Neural crest cell (in vitro differentiated cells): ENCODE measurements at places on chromosomes 1 and 21. TPM values are rescaled to one million over a fixed set of nuclear protein-coding genes. Genes with fewer than 3 reads are reported as not detected.

DNA sequence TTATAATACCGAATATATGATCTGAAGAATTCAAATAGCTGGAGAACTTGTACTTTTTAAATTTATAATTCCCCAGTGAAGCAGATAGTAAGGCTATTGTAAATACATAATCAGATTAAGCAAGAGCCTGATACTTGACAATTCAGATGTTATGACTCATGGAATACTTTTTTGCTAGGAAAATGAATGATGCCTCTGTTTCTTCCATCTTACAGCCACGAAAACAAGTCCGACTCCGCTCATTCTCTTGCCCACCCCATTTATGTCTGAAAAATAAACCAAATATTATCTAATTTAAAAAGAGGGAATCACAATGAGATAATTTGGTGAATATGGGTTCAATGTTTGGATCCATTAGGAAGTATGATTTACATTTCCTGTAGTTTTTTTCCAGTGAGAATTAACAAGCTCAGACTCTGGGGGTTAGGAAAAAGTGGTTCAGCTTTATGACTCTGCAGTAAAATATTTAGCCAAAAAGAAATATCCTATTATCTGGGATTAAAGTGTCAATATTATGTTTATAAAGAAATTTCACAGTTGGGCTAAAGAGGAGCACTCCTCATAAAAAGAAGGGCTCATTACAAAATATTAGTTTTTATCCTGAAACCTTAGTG, 50.4 kb upstream of the DAB1 start:
- DNase-seq, result no peak

- DNase-seq, result no peak
These were observed 48.2 kb downstream of the HHAT start for GRCh38 chr1:210376836-210377372.

GRCh38 chr1:173757666-173758065, 42.9 kb downstream of the KLHL20 start:
- no peak for DNase-seq

- no peak for DNase-seq
These were observed 50.9 kb downstream of the SH3BGR start for GRCh38 chr21:39502631-39503030.

DNA sequence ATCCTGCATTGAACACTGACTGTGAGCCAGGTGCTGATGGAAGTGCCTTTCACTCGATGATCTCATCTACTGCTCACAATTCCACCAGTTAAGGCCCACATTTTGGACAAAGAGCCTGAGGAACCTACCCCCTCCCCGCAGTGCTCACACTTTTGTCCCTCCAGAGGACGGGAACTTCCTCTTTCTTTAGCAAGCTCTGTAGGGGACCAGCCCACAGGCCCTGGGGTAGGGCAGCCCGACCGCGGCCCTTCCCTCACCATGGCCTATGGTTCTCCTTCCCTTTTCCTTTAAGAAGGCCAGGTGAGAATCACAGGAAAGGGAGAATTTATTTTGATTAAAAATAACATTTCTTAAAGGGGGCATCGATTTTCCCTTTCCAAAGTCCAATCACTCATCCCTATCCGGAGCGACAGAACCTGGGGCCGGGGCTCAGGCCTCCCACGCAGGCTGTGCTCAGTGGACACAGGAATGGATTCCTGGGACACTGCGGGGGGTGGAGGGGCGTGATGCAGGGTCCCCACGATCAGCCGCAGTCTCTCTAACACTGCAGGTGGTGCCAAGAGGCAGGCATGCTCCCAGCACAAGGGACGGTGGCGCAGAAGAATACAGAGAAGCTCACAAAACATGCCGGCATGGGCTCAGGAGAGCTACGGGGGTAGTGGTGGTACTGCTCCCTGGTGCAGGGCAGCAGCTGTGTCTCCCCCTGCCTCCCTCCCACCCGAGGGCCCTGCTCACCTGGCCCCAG, 8.9 kb upstream of the KCNE1 start:
- no peak for DNase-seq

- no peak for DNase-seq
These were observed 123.9 kb upstream of the DUSP10 start for GRCh38 chr1:221865808-221866207.

DNA sequence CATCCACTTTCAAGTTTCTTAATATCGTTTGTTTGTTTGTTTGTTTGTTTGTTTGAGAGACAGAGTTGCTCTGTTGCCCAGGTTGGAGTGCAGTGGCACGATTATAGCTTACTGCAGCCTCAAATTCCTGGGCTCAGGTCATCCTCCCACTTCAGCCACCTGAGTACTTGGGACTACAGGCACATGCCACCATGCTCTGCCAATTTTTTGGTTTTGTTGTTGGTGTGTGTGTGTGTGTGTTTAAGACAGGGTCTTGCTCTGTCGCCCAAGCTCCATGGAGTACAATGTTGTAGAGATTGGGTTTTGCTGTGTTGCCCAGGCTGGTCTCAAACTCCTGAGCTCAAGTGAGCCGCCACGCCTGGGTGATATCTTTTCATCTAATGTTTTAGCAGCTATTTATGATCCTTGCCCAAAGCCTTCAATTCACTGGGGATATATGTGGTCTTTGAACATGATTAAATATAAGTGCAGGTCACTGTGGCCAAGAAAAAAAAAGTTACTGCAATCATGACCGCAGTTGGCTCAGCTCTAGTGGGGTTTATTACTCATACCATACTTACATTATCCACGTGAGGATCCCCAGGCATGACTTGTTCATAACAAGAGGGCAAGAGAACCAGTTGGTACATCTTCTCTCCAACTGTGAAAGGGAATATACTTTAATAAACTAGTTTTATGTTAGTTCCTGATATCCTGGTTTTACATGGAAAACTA, 8.0 kb downstream of the RRP1B start:
- no peak for DNase-seq

DNA sequence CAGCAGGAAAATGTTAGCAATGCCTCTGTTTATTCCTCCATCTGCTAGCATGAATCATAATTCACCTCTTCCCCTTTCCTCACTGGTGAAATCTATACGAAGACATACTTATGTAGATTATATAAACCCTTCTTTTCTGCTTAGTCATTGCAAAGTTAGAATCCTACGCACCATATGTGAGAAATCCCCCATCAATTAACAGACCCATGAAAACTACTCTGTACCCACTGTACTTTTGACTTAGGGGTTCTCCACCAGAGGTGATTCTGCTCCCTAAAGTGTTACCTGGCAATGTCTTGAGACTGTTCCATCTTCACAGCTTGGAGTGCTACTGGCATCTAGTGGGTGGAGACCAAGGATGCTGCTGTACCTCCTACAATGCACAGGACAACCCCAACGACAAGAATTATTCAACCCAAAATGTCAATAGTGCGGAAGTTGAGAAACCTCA, 49.6 kb upstream of the KCTD3 start:
- DNase-seq, result no peak

DNA sequence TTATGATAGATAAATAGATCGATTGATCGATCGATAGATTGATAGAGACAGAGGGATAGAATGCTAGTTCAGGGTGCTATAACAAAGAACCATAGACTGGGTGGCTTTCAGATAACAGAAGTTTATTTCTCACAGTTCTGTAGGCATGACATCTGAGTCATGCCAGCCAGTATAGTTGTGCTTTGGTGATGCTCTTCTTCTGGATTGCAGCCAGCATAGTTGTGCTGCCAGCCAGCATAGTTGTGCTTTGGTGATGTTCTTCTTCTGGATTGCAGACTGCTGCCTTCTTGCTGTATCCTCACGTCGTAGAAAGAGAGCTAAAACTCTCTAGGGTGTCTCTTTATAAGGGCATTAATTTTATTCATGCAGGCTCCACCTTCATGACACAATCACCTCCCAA, 860.8 kb downstream of the BRINP3 start:
- DNase-seq, result no peak

DNA sequence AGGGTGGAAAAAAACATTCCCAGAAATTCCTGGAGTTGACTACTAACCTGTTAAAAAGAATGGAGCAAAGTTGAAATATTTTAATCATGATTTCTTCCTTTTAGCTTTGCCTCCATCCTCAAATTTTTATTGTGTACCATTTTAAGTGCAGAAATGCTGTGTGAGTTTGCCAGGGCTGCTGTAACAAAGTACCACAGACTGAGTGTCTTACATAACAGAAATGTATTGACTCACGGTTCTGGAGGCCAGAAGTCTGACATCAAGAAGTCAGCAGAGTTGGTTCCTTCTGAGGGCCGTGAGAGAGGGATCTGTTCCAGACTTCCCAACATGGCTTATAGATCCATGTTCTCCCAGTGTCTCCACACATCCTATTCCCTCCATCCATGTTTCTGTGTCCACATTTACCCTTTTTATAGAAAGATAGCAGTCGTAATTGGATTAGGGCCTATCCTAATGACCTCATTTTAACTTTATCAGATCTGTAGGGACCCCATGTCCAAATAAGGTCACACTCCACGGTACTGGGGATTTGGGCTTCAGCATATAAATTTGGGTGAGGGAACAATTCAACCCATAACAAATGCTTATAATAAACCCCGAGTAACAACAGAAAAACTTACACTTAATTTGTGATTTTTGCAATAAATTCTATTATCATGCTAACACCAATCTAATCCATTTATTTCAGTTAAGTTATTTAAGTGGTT, 12.7 kb downstream of the SNX7 start:
- no peak for DNase-seq

- no peak for DNase-seq
These were observed 1.7 kb upstream of the OPTC start for GRCh38 chr1:203492082-203492747.

GRCh38 chr1:198627436-198628066, 11.3 kb upstream of the PTPRC start:
- no peak for DNase-seq

The ATP6V1G3 gene
- total RNA-seq, result not detected in 2 replicates

The PEAR1 gene
- total RNA-seq, result 6.8 and 6.9 TPM in 2 replicates

The EFCAB14 gene
- 33.1 and 33.2 TPM in 2 replicates for total RNA-seq

The IL6R gene
- total RNA-seq, result 0.07 and 0.09 TPM in 2 replicates

The IGSF9 gene
- total RNA-seq, result 23.9 and 24.5 TPM in 2 replicates

The C8B gene
- not detected in 2 replicates for total RNA-seq

The LRRIQ3 gene
- total RNA-seq, result 0.35 and 0.57 TPM in 2 replicates

The LRRC53 gene
- total RNA-seq, result not detected in 2 replicates

The NUAK2 gene
- total RNA-seq, result 14.7 and 15.4 TPM in 2 replicates

The COL6A2 gene
- total RNA-seq, result 17.8 and 18.5 TPM in 2 replicates
